ENCODE measurements at places on chromosomes 12 and 14.

- no peak for DNase-seq
Measured at GRCh38 chr14:102256716-102257115, 48.2 kb downstream of the MOK start.

DNA sequence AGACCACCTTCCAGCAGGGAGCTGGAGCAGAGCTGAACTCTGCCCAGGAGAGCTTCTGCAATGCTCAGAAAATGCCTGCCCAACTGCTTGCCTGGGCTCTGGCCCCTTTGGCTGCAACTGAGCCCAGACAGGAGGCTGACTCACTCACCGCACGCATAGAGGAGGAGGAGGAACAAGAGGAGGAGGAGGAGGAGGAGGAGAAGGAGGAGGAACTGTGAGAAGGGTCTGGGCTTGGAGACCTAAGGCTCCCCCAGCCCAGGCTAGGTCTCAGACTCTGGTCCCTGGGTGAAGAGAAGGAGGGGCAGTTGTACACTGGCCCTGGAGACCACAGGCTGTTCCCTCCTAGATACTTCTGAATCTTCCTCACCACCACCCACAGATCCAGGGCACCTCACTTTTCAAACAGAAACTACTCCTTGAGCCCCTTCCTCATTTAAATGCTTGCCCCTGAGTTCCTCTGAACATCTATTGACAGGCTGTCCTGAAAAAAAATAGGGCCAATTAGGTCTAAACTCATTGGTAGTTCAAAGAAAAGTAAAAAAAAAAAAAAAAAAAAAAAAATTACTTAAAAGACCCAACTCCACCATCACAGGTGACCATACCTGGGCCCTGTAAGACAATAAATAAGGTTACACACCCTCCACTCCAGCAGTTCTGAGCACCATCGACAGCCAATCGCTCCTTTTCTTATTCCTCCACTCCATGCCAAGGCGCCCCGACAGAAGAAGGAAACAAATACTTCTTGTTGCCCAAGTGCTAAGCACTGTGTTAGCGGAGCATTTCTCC lies 674 bp downstream of the VDR start:
- peak; percentile 87 for DNase-seq

- no peak for DNase-seq
Measured at GRCh38 chr14:45400509-45400908, 147.5 kb upstream of the MIS18BP1 start.

DNA sequence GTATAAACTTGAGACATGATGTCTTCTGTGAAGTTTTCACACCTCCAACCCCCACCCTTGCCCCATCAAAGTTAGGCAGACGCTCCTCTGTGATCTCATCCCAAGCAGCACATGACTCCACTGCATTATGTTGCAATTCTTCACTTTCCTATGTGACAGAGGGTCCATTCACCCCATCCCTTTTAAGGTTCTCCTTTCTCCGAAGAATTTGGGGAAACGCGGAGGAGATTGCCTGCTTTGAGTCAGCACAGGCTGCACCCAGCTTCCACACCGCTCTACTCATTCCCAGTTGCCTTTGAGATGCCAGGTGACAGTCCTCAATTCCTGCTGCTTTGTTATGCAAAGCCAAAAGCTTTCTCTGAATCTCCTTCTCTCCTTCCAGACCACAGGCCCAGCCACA lies 61.8 kb downstream of the PHLDA1 start:
- no peak for DNase-seq

GRCh38 chr14:46432516-46432915 lies 219.1 kb downstream of the RPL10L start:
- DNase-seq = no peak

- no peak for DNase-seq
Measured at GRCh38 chr12:34046570-34046969, 24.3 kb downstream of the ALG10 start.

- no peak for DNase-seq
Measured at GRCh38 chr14:101495827-101496775, 65.2 kb upstream of the DIO3 start.

GRCh38 chr12:124018539-124018938 lies 45.5 kb downstream of the ZNF664 start:
- no peak for DNase-seq

DNA sequence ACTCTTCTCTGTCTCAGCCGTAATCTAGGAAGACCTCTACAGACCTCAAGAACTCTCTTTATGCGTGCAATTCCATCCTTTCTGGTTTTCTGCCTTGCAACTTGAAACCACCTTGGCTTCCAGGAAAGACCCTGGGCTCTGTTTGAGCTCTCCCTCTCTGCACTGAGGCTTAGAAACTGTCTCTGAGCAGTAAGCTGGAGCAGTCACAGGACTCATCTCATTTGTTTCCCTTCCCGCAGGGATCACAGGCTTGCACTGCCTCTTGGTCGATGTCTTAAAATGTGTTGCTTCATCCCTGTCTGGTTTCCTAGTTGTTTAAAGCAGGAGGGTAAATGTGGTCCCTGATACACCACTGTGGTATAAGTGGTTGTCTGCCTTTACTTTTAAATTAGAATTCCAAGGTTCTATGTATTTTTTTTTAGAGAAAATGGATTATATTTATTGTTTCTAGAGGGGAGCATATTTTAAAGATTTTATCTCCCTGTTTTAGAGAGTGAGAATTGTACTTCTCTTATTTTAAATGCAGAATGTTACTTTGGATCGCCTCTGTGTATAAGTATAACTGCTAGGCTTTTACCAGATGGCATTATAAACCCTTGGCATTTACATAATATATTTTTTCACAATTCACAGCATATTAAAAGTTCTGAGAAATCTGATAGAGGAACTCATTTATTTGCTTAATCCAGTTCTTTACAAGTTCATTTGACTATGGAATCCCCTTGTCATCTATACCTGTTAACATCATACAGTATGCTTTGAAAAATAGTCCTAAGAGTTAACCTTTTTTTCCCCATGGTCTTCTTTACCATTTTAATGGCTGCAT lies 26.4 kb downstream of the EID3 start:
- no peak for DNase-seq

DNA sequence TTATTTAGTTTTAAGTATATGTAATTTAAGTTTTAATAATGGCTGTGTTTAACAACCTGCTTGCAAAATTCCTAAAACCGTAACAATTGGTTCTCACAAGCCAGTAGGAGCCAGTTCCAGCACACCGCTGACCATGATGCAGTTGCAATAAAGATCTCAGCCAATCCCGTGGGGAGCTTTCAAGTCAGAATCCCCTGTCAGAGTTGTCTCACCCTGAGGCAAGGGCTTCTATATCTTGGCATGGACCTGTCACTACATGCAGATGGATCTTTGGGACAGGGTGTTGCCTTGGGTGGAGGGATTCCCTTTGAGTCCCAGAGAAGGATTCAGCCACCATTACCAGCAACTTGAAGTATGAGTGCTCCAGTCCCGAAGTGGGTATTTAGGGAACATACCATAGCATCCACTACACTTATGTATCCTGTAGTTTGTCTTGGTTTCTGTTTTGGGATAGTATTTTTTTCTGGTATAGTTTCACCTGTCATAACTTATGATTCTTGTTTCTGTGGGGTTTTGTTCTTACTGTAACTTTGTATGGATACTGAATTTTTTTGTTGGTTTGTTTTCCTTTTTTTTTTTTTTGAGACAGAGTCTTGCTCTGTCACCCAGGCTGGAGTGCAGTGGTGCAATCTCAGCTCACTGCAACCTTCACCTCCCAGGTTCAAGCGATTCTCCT lies 30.1 kb upstream of the LIMA1 start:
- no peak for DNase-seq

Data from fibroblast of skin of right biceps (primary cell).